ENCODE measurements at places on chromosomes 4 and X.

DNA sequence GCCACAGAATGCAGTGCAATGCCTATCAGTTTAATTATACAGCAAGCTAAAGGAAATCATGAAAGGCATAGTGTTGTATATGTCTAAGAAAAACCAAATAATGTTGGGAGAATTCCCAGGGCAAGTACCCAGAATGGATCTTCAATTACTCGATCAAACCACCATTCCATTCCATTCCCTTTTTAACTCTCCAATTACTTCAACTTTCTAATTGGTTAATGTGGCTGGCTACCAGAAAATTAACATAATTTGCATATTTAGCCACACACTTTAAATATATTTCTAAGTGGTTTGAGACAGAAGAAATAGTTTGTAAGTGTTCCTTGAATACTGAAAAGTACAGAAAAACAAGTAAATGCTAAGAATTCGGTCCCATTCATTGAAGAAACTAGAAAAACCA, 111.5 kb upstream of the NAP1L5 start:
- DNase-seq, result no peak
- no peak overlapping the region for H3K27ac ChIP-seq
- H3K4me1 ChIP-seq, result no peaks in the 10 kb centered on the region

- H3K36me3 ChIP-seq, result peaks cover 4% of the 10 kb centered on the region
Observed at GRCh38 chrX:153781428-153782047, 697 bp downstream of the SRPK3 start.

- no peaks in the 10 kb centered on the region for H3K36me3 ChIP-seq
- DNase-seq, result no peak
- no peak overlapping the region for H3K27ac ChIP-seq
- H3K4me3 ChIP-seq, result no peak overlapping the region
- peaks cover 12% of the 10 kb centered on the region for H3K27me3 ChIP-seq
Observed at GRCh38 chrX:31266203-31267076, 194.6 kb upstream of the FTHL17 start.

DNA sequence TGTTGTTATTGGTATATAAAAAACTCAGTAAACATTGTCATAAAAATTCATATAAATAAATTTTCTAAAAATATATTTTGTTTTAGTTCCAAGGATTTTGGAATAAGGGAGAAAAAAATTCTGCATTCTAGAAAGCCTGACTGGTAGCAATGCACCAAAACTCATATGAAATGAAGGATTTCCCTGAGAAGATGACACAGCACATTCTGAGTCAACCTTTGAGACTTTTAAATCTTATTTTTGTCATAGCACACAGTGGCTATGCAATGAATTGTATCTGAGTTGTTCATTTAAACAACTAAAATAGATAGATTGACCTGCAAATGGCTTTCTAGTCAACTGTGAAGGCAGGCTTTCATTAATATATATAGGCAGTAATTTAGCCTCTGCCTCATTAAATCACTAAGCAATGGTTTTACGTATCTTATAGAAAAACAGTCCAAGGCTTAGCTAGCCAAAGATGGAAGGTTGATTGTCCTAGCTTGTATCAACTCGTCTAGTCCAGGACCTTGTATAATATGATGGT, 239.1 kb upstream of the NEIL3 start:
- peaks cover 7% of the 10 kb centered on the region for H3K27me3 ChIP-seq
- no peak overlapping the region for H3K27ac ChIP-seq
- no peaks in the 10 kb centered on the region for H3K4me1 ChIP-seq
- no peaks in the 10 kb centered on the region for H3K36me3 ChIP-seq
- H3K4me3 ChIP-seq, result no peak overlapping the region
- DNase-seq, result no peak

GRCh38 chrX:45714866-45715265, 514.2 kb upstream of the DIPK2B start:
- DNase-seq, result no peak
- no peak overlapping the region for H3K27ac ChIP-seq
- no peaks in the 10 kb centered on the region for H3K36me3 ChIP-seq
- H3K27me3 ChIP-seq, result no peaks in the 10 kb centered on the region

GRCh38 chrX:17046478-17047097, 100.1 kb downstream of the REPS2 start:
- peaks cover 3% of the 10 kb centered on the region for H3K27me3 ChIP-seq
- DNase-seq, result peak; percentile 10
- no peak overlapping the region for H3K27ac ChIP-seq
- no peaks in the 10 kb centered on the region for H3K36me3 ChIP-seq

- DNase-seq, result no peak
- no peak overlapping the region for H3K4me3 ChIP-seq
- peaks cover 31% of the 10 kb centered on the region for H3K36me3 ChIP-seq
- peaks cover 4% of the 10 kb centered on the region for H3K4me1 ChIP-seq
- H3K27ac ChIP-seq, result no peak overlapping the region
Observed at GRCh38 chr4:108213308-108213707, 44.6 kb upstream of the LEF1 start.

GRCh38 chrX:19388741-19389140, 45.0 kb downstream of the PDHA1 start:
- no peaks in the 10 kb centered on the region for H3K27me3 ChIP-seq
- no peak for DNase-seq
- H3K36me3 ChIP-seq, result no peaks in the 10 kb centered on the region
- H3K27ac ChIP-seq, result no peak overlapping the region
- no peak overlapping the region for H3K4me3 ChIP-seq
- no peaks in the 10 kb centered on the region for H3K4me1 ChIP-seq

DNA sequence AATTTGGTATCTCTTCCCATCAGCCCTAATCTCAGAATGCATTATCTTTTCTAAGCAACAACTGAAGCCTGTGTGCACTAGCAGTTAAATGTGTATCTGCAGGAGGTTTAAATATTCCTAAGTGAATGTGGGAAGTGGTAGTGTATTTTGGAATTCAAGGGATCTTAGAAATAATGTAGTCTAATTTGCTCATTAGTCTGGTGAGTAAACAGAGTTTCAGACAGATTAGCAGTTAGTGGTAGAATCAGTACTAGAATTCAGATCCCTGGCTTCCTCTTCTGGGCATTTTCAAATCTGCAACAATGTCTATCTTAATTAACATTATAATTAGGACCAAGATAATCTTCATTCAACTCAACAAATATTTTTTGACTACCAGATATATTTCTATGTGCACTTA, 11.7 kb upstream of the CXCL2 start:
- H3K4me3 ChIP-seq, result no peak overlapping the region
- DNase-seq, result no peak
- H3K36me3 ChIP-seq, result no peaks in the 10 kb centered on the region

GRCh38 chr4:124092541-124092984, 620.0 kb downstream of the ANKRD50 start:
- H3K4me3 ChIP-seq, result no peak overlapping the region
- no peak for DNase-seq
- no peak overlapping the region for H3K27ac ChIP-seq
- H3K36me3 ChIP-seq, result no peaks in the 10 kb centered on the region
- H3K27me3 ChIP-seq, result no peaks in the 10 kb centered on the region

- H3K27me3 ChIP-seq, result peaks cover 2% of the 10 kb centered on the region
- DNase-seq, result no peak
- no peaks in the 10 kb centered on the region for H3K36me3 ChIP-seq
- H3K4me3 ChIP-seq, result no peak overlapping the region
Observed at GRCh38 chr4:40990236-40990898, 224.0 kb downstream of the APBB2 start.

- no peaks in the 10 kb centered on the region for H3K4me1 ChIP-seq
- H3K4me3 ChIP-seq, result no peak overlapping the region
- H3K27me3 ChIP-seq, result no peaks in the 10 kb centered on the region
- DNase-seq, result no peak
- no peak overlapping the region for H3K27ac ChIP-seq
- H3K36me3 ChIP-seq, result no peaks in the 10 kb centered on the region
Observed at GRCh38 chrX:132146456-132146855, 18.6 kb upstream of the FRMD7 start.

- H3K27ac ChIP-seq, result no peak overlapping the region
- H3K4me3 ChIP-seq, result no peak overlapping the region
- no peaks in the 10 kb centered on the region for H3K27me3 ChIP-seq
- no peaks in the 10 kb centered on the region for H3K36me3 ChIP-seq
- DNase-seq, result no peak
Observed at GRCh38 chr4:71113294-71113693, 119.8 kb downstream of the DCK start.

DNA sequence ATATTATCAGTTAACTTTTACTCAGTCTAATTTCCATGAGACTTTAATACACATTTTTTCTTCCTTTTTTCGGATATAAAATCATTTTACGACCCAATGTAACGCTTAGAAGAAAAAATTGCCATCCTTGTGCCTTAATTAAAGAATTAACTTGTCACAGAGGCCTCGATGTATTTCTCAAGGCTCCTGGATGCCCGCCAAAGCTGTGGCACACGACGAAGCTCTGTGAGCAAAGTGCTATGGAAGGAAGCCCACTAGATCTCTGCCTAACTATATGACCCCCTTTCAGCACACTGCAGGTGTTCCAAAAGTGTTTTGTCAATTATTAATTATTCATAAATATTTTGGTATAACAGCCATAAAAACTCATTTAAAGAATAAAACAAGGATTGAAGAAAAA, 54.4 kb downstream of the TAPT1 start:
- no peaks in the 10 kb centered on the region for H3K4me1 ChIP-seq
- H3K27me3 ChIP-seq, result no peaks in the 10 kb centered on the region
- DNase-seq, result no peak
- H3K4me3 ChIP-seq, result no peak overlapping the region

GRCh38 chrX:43836435-43837184, 45.6 kb downstream of the MAOB start:
- H3K27ac ChIP-seq, result no peak overlapping the region
- H3K27me3 ChIP-seq, result no peaks in the 10 kb centered on the region
- H3K4me3 ChIP-seq, result no peak overlapping the region
- no peak for DNase-seq
- no peaks in the 10 kb centered on the region for H3K4me1 ChIP-seq

DNA sequence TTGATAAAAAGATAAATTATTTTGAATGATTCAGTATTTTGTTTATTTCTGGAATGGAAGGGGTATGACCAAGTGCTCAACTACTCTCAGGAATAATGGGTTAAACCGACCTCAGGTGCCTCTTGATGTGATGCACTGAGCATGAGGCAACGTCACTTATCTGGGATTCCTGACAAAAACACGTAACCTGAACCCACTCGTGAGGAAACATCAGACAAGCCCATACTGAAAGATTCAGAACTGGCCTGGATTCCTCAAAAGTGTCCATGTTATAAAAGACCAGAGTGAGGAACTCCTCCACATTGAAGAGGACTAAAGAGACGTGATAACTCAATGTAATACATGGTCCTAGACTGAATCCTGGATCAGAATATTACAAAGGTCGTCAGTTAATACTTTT, 144.0 kb downstream of the FNIP2 start:
- H3K27me3 ChIP-seq, result no peaks in the 10 kb centered on the region
- H3K27ac ChIP-seq, result no peak overlapping the region
- H3K4me1 ChIP-seq, result no peaks in the 10 kb centered on the region
- H3K36me3 ChIP-seq, result peaks cover 7% of the 10 kb centered on the region
- DNase-seq, result no peak

DNA sequence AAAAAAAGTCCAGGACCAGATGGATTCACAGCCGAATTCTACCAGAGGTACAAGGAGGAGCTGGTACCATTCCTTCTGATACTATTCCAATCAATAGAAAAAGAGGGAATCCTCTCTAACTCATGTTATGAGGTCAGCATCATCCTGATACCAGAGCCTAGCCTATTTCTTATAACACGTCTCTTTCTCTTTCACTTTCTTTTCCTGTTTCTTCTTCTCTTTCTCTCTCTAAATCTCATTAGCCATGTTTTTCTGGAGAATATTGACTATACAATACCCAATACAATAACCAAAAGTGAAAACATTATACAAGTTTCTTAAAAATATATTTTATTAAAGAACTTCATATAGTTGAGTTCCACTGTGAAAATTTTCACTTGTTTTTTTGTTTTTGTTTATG, 1154.9 kb upstream of the PCDH7 start:
- no peaks in the 10 kb centered on the region for H3K36me3 ChIP-seq
- H3K4me1 ChIP-seq, result no peaks in the 10 kb centered on the region
- H3K27ac ChIP-seq, result no peak overlapping the region

DNA sequence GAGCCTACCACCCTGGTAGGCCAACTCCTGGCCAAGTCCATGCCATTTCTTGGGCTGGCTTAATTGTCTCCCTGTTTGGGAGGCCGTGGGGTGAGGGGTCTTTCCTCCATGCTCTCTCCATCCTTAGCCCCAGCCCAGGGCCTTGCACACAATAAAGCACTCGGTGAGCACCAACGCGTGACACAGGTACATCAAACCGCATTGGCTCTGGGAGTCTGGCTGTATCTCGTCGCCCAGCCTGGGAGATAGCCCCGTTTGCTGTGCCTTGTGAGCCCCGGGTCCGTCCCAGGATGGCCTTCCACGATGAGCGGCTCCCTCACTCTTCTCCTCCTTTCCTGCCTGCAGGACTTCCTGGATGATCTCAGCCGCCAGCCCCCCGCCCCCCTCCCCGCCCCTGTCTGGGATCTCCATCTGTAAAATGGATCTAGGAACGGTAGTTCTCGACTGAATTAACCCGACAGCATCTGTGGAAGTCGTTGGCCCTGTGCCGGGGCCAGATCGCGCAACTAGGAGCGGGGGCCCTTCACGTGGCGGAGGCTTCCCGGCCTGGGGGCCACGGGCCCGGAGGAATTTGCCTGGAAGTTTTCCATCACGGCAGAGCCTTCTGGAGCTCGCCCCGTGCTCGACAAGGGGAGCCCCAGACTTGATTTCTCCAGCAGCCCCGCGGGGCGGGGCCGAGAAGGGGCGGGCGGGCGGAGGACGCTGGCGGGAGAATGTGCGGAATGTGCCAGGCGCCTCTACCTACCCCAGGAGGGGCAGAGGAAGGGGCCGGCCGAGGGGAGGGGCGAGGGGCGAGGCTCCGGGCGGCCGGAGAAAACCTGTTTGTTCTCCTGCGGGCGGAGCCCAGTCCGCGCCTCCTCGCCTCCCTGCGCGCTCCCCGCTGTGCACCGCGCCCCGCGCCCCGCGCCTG, at the start of gene ZNF185:
Gene ZNF185, plus strand, starts transcription at position 846 of the 910 bp plus-strand sequence. CDS start 16,423 bp downstream, outside the sequence.
- H3K4me1 ChIP-seq, result no peaks in the 10 kb centered on the region
- H3K27me3 ChIP-seq, result peaks cover 34% of the 10 kb centered on the region
- H3K4me3 ChIP-seq, result peak within 1 kb of the TSS; percentile 39
- no peak for DNase-seq

DNA sequence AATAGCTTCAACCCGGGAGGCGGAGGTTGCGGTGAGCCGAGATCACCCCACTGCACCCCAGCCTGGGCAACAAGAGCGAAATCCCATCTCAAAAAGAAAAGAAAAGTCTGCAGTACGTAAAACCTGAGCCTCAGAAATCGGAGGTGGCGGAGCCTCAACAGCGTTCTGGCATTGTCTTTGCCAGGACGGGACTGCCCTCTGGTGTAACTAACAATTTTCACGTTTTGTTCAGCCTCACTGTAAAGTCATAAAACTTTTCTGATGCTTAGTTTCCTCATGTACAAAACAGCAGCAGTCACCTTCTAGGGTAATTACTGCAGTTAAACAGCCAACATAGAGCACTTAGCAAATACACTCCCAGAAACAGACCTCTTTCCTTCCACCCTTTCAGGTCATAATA, 121.7 kb downstream of the RBM47 start:
- no peak overlapping the region for H3K27ac ChIP-seq
- peaks cover 3% of the 10 kb centered on the region for H3K4me1 ChIP-seq
- no peak overlapping the region for H3K4me3 ChIP-seq

- no peak overlapping the region for H3K27ac ChIP-seq
- no peak overlapping the region for H3K4me3 ChIP-seq
- DNase-seq, result no peak
- no peaks in the 10 kb centered on the region for H3K27me3 ChIP-seq
Observed at GRCh38 chr4:158823461-158823873, 54.6 kb downstream of the FNIP2 start.
